Putamen (tissue), 1 donor: ENCODE measurements at places on chromosomes 11 and 22.
A peak's percentile ranks its signal among the peaks of the same experiment; 100 is the strongest.

DNA sequence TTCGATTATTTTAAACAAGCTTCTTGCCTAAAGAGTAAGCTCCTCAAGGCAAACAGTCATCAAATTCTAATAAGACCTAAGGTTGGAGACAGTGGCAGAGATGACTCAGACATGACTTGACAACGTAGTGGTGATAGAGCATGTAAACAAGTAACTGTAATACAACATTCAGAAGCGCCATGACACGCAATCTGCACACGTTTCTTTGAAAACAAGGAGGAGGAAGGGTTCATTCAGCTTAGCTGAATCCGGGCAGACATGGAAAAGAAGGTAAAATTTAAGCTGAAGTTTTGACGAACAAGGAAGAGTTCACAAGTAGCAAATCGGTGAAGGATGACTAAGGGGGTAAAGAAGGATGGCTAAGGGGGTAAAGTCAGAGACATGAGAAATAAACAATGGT lies 152.4 kb upstream of the ZC3H12C start:
- DNase-seq = no peak

GRCh38 chr11:116980136-116980793 lies 118.0 kb downstream of the SIK3 start:
- no peak for DNase-seq

DNA sequence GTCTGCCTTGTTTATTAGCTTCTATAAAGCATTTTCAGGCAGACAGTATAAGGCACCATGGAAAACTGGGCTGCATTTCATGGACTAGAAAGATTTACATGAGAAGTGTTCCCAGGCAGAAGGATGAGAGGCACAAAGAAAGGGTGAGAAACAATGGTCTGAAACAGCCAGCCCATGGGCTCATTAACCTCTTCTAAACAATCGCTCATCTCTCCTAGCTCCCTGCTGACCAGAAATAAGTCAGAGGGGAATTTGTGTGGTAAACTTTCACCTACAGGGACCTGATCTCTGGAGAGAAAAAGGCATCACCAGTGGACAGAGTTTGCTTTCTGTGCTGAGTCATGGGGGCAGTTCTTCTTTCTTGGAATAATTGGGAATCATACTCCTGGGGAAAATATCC lies 51.8 kb upstream of the KIRREL3 start:
- no peak for DNase-seq

DNA sequence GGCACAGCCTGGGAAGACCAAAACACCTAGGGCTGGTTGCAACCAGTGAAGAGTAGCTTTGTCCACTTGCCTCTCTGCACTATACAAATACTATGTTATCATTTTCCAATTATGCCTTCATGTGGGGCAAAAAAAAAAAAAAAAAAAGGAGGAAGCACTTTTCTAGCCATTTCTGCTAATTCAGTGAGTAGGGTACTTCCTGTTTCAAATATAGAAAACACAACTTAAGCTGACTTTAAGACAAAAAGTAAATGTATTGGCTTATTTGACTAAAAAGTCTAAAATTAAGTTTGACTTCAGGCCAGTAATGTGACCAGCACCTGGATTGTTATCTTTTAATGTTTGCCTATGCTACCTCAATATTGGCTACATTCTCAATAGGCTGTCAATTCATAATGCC lies 15.3 kb downstream of the CCDC73 start:
- no peak for DNase-seq

GRCh38 chr22:39478441-39478850 lies 21.6 kb downstream of the MGAT3 start:
- DNase-seq = no peak

GRCh38 chr11:63843041-63843440 lies 4.1 kb downstream of the MARK2 start:
- no peak for DNase-seq

GRCh38 chr11:6596239-6596877 lies 7.1 kb downstream of the RRP8 start:
- peak; percentile 70 for DNase-seq

DNA sequence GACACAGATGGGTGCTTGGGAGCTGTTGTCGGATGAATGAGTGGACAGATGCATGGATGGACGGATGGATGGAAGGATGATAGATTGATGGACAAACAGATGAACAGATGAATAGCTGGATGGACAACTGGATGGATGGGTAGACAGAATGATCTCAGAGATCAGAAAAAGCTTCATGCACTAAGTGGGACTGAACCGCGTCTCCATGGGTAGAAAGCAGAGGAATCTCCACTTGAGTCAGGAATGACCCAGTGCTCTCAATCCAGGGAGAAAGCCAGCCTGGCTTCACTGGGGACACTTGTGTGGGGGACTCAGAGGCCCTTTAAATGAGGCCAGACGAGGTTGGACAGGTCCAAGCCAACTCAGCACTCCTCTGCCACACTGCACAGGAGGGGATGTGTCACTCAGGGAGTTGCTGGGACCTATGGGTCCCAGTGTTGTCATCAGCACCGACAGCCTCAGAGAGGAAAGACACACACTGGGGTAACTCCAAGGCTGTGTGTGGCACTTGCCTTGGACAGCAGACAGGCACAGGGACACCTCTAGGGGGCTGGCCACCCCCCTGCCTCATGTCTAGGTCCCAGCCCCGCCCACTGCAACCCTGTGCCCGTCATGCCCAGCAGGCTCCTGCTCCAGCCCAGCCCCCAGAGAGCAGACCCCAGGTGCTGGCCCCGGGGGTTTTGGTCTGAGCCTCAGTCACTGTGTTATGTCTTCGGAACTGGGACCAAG lies 5.6 kb downstream of the IGLL5 start:
- DNase-seq = no peak

DNA sequence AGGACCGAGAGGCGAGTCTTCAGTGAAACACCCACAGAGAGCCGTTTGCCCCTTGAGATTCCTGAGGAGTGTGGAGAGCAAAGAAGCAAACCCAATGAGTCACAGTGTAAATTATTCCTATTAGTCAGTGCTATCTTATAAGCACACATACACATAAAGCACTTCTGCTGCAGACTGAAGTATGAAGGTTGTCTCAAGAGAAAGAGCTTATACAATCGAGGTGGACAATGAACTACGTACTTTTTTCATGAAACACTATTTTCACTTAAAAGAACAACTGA lies 37.3 kb downstream of the GALNT18 start:
- DNase-seq = no peak

DNA sequence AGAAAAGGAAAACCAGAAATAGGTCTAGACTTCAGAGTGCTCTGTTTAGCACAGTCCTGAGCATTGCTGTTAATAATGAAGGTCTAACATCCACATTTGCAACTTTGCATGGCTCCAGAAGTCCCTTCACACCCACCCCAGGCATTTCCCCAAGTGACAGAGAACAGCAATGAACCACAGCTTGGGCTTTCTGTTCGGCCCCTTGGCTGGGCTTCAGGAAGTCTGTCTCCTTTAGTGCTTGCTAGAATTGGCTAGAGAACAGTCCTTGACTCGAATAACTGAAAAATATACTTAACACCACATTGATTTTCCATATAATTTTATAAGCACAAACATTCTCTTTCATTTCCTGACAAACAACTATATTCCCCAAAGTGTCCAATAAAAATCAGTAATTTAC lies 29.3 kb upstream of the TENM4 start:
- no peak for DNase-seq

GRCh38 chr11:100890789-100891188 lies 203.7 kb downstream of the ARHGAP42 start:
- DNase-seq = no peak
